ENCODE measurements at places on chromosomes 3 and 15.

GRCh38 chr15:40702077-40702476, 7.1 kb downstream of the RAD51 start:
- no peak for DNase-seq

DNA sequence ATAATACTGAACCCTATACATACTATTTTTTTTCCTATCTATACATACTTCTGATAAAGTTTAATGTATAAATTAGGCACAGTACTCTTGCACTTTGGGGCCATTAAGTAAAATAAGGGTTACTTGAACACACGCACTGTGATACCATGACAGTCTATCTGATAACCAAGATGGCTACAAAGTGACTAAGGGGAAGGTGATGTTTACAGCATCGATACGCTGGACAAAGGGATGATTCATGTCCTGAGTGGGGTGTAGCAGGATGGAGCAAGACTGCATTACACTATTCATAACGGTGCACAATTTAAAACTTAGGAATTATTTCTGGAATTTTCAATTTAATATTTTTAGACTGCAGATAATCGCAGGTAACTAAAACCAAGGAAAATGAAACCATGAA, 30.0 kb upstream of the SLC2A2 start:
- no peak for DNase-seq

DNA sequence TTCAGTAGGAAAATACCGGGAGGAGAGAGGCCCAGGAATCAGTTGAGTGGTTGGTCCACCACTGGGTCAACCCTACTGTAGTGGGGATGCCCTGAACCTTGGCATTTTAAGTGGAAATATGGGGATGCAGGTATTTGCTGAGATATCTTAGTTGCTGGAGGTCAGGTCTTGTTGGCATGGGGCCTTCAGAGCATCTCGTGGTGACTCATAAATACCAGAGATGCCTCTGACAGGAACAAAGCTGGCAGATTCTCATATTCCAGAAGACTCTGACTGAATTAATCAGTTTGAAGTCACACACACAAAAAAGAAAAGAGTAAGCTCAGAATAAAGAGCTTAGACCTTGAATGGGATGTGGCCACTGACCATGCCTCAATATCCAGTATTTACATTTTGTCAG, 91.6 kb downstream of the CACNA2D3 start:
- no peak for DNase-seq

DNA sequence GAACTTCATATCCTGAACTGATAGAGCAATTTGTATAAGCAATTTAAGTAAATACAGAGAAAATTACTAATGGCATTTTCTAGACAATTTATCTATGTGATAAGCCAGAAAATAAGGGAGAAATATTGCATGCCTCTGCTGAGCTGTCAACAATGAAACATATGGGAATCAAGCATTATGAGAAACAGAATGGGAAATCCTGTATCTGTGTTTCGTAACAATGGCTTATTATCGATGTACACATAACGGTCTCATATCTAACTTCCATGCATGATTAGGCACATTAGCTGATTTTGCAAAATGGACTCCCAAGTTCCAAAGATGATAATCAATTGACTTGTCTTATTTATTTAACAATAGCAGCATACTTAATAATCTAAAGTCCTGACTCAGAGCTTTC, 30.4 kb upstream of the KCNMB2 start:
- DNase-seq, result no peak

GRCh38 chr15:77221174-77221573, 150.3 kb upstream of the TSPAN3 start:
- DNase-seq, result no peak

Measured in activated CD4-positive, alpha-beta T cell treated with anti-CD3 and anti-CD28 coated beads, Interleukin-2, amount 50 U/mL, for 4 hours (primary cell).